ENCODE measurements at places on chromosomes 4 and X. TPM values are rescaled to one million over a fixed set of nuclear protein-coding genes. Genes with fewer than 3 reads are reported as not detected.

DNA sequence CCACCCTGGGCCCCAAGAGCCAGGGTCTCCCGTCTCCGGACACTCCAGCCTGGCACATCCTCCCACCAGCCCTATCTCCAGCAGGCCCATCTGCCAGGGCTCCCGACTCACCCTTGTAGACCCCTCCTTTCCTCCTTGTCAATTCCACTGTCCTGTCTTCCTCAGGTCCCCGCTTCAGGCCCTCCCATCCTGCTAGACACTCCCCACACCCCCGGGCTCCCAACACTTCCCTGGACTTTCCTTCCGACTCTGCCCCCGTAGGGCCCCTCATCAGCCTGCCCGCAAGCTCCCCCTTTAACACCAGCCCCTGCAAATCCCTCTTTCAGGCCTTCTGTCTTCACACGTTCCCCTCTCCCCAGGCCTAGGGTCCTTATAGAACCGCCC, 1.1 kb downstream of the PRAF2 start:
- H3K4me3 ChIP-seq = peak overlapping the region; percentile 73
- peaks cover 7% of the 10 kb centered on the region for H3K4me1 ChIP-seq
- DNase-seq = no peak

Gene TMPRSS11A
- total RNA-seq = not detected

DNA sequence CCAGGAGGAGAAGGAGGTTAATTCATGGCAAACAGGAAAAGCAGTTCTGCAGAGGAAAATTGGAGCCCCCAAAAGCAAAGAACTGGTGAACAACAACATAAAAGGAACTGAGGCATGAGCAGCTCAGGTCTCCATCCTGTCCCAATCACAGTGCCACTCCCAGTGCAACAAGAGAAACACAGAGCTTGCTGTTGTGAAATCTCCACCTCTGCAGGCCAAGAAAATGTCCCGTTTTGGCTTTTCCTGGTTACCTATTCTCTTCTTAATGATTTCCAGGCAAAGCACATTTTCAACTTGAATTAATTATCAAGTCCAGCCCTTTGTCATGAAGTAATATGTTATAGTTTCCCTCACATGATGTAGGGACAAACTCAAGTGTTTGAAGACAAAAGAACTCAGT, 778 bp downstream of the C1QTNF7 start:
- H3K27me3 ChIP-seq = no peaks in the 10 kb centered on the region
- DNase-seq = no peak
- no peak overlapping the region for H3K27ac ChIP-seq
- H3K4me3 ChIP-seq = no peak overlapping the region
- no peaks in the 10 kb centered on the region for H3K36me3 ChIP-seq
- no peaks in the 10 kb centered on the region for H3K4me1 ChIP-seq

GRCh38 chr4:184011826-184012380, 106.8 kb downstream of the STOX2 start:
- H3K27ac ChIP-seq = no peak overlapping the region
- H3K36me3 ChIP-seq = no peaks in the 10 kb centered on the region
- no peak overlapping the region for H3K4me3 ChIP-seq
- DNase-seq = no peak
- H3K4me1 ChIP-seq = no peaks in the 10 kb centered on the region

GRCh38 chr4:91840359-91840758, 463.4 kb upstream of the GRID2 start:
- H3K4me3 ChIP-seq = no peak overlapping the region
- no peak for DNase-seq
- no peaks in the 10 kb centered on the region for H3K4me1 ChIP-seq
- no peak overlapping the region for H3K27ac ChIP-seq

- no peak overlapping the region for H3K4me3 ChIP-seq
- no peaks in the 10 kb centered on the region for H3K36me3 ChIP-seq
- no peak overlapping the region for H3K27ac ChIP-seq
Measured at GRCh38 chr4:6105311-6105911, 87.2 kb upstream of the C4orf50 start.

- no peak overlapping the region for H3K27ac ChIP-seq
- no peaks in the 10 kb centered on the region for H3K4me1 ChIP-seq
- no peaks in the 10 kb centered on the region for H3K36me3 ChIP-seq
- no peak for DNase-seq
Measured at GRCh38 chr4:11368701-11369115, 60.0 kb downstream of the HS3ST1 start.

DNA sequence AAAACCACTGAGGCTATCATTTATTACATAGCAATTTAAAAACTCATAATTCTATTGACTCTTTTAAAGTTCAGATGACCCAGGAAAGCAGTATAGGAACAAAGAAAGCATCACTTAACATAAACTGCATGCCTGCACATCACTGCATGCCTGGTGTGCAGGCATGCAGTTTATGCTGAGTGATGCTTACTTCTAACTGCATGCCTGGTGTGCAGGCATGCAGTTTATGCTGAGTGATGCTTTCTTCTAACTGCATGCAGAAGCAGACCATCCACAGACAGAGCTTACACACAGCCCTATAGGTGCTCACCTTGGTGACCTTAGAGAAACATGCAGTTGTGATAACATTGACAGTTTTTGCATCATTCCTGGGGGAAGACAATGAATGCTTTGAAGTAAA, 17.0 kb downstream of the SDAD1 start:
- H3K27ac ChIP-seq = no peak overlapping the region
- H3K36me3 ChIP-seq = peaks cover 39% of the 10 kb centered on the region
- no peak overlapping the region for H3K4me3 ChIP-seq

DNA sequence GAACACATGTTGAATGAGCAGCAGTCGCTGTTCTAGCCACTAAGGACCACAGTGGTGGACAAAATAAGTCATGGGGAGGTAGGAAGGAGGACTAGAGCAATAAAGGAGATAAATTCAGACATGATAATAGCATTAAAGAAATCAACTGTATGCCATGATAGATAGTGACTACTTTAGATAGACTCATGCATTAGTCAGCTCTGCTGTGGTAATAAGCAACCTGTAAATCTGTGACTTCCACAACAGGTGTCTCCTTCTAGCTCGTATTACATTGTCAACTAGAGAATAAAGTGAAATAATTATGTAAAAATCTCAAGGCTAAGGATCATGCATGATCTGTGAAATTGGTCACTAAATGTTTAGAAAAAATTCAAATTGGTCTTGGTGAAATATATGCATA, 77.9 kb downstream of the WWC2 start:
- no peak overlapping the region for H3K4me3 ChIP-seq
- DNase-seq = no peak
- no peak overlapping the region for H3K27ac ChIP-seq
- H3K4me1 ChIP-seq = peaks cover 64% of the 10 kb centered on the region
- no peaks in the 10 kb centered on the region for H3K27me3 ChIP-seq

DNA sequence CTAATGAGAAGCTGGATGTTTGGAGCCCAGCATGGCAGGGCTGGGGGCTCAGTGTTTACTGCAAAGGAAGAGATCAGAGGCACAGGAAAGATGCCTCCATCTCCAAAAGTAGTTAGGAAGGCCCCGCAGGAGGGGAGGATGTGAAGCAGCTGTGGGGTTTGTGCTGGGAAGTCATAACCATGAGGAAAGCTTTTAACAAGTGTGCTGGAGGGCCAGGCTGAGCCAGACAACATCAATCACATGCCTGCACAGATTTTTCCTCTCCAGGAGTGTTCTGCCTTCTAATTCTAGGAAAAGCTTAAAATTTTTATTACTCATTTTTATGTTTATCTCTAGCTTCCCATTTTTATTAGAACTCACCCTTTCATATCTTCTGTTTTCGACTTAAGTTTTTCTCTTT, 65.4 kb downstream of the GPR82 start:
- H3K4me1 ChIP-seq = no peaks in the 10 kb centered on the region
- no peak overlapping the region for H3K27ac ChIP-seq
- H3K4me3 ChIP-seq = no peak overlapping the region
- no peak for DNase-seq
- no peaks in the 10 kb centered on the region for H3K27me3 ChIP-seq
- no peaks in the 10 kb centered on the region for H3K36me3 ChIP-seq

DNA sequence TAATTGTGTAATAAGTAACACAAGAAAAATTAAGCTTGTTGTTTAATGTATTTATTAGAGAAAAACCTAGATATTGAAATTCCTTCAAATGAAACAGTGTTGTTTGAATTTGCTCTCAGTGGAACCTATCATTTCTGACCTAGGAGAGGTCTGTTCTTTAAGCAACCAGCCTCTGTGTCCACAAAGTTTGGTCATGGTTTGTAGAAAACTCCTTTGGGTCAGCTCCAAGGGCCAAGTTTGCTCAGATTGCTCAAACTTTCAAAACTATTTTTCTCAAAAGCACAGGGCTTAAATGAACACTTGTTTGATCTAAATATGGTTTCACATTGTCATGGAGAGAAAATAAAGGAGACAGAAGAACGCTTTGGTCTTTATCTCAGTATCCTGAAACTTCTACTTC, 29.6 kb upstream of the RPL34 start:
- no peaks in the 10 kb centered on the region for H3K36me3 ChIP-seq
- H3K27me3 ChIP-seq = no peaks in the 10 kb centered on the region
- H3K4me1 ChIP-seq = peaks cover 12% of the 10 kb centered on the region
- no peak overlapping the region for H3K27ac ChIP-seq
- no peak overlapping the region for H3K4me3 ChIP-seq

Gene RHOXF2B
- total RNA-seq = not detected

DNA sequence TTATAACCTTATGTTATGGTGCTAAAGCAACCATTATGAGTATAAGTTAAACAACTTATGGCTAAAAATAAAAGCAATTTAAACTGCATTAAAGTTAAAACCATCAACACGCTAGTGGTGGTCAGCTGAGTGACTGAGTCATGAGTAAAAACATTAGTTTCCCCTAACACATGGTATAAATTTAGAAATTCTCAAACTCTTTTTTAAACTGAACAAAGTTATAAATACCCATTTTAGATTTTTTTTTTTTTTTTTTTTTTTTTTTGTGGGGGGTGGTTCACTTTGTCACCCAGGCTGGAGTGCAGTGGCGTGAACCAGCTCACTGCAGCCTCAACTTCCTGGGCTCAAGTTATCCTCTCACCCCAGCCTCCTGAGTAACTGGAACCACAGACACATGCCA, 5.4 kb upstream of the BBS7 start:
- H3K4me3 ChIP-seq = no peak overlapping the region
- H3K36me3 ChIP-seq = no peaks in the 10 kb centered on the region
- no peak overlapping the region for H3K27ac ChIP-seq
- peaks cover 9% of the 10 kb centered on the region for H3K27me3 ChIP-seq

- H3K36me3 ChIP-seq = no peaks in the 10 kb centered on the region
- H3K4me3 ChIP-seq = no peak within 1 kb of the TSS
- no peaks in the 10 kb centered on the region for H3K27me3 ChIP-seq
- DNase-seq = no peak
Measured at GRCh38 chrX:30577362-30577991, at the start of gene TASL. TSS of gene TASL (minus strand) at chrX:30577766. CDS start at chrX:30560355, 17,411 bp downstream.

DNA sequence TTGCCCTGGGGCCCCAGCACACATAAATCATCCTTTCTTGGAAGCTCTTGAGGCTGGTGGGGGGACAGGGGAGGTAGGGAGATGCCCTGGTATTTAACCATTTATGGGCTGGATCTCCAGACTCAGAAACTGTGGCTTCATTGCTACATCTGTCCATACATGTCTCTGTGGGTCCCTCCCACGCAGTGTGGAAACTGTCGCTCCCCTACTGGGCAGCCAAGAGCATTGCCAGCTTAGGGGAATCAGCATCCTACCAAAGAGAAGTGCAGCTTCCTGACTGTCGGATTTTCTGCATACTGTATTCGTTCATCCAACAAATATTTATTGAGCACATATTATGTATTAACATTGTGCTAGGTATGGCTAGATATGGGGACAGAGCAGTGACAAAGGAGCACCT, 3.7 kb downstream of the GRIPAP1 start:
- peaks cover 17% of the 10 kb centered on the region for H3K36me3 ChIP-seq
- H3K4me1 ChIP-seq = no peaks in the 10 kb centered on the region
- H3K27me3 ChIP-seq = no peaks in the 10 kb centered on the region
- no peak overlapping the region for H3K27ac ChIP-seq
- H3K4me3 ChIP-seq = no peak overlapping the region
- DNase-seq = no peak

DNA sequence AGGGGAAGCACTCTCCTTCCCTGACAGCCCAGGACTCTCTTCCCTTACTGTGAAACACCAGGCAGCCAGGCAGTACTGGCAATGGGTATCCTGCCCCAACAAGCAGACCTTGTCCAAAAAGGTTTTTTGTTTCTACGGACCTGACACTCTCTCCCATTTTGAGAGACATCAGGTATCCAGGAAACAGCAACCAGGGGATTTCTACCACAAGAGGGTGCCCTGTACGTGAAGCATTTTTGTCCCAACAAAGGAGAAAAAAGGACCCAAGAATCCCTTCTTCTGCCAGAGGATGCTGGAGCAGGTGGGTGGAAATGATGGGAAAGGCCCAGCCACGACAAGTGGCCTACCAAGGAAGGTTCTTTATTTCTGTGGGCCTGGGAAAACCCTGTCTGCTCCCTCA, 65.7 kb upstream of the FGF13 start:
- H3K4me1 ChIP-seq = peaks cover 7% of the 10 kb centered on the region
- H3K36me3 ChIP-seq = no peaks in the 10 kb centered on the region
- H3K27ac ChIP-seq = no peak overlapping the region
- no peaks in the 10 kb centered on the region for H3K27me3 ChIP-seq
- DNase-seq = peak; percentile 28
- no peak overlapping the region for H3K4me3 ChIP-seq

- peak; percentile 88 for DNase-seq
- H3K27ac ChIP-seq = no peak overlapping the region
- H3K27me3 ChIP-seq = no peaks in the 10 kb centered on the region
- no peak overlapping the region for H3K4me3 ChIP-seq
- H3K4me1 ChIP-seq = peaks cover 10% of the 10 kb centered on the region
Measured at GRCh38 chr4:149409146-149409545, 406.5 kb downstream of the IQCM start.

Gene RAI2
- not detected for total RNA-seq

GRCh38 chr4:571838-572572, 4.1 kb downstream of the TMEM271 start:
- peaks cover 21% of the 10 kb centered on the region for H3K27me3 ChIP-seq
- H3K4me1 ChIP-seq = peaks cover 9% of the 10 kb centered on the region

Gene PNMA3
- total RNA-seq = 0.90 TPM

Gene CXorf66
- not detected for total RNA-seq

Gene WFS1
- 15.6 TPM for total RNA-seq

Data from A673 (cell line).